ENCODE measurements at places on chromosomes 6 and 20.

DNA sequence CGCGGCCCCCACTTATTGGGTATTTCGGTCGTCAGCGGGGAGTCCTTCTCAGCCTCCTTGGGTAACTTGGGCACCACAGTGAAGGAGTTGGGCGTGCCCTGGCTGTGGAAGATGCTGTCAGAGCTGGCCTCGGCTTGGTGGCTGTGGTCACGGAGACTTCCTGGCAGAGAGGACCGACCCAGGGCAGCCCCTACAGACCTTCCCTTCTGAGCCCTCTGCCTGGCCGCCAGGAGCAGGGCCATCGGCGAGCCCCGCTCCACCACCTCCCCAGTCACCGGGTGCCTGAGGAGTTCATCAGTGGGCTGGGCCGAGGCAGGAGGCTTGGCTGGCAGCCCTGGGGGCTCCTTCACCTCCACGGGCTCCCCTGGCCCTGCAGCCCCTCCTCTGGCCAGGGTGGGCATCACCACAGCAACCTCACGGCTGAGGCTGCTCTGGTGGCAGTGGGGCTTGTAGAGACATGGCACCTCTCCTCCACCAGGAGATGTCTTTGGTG, 37.2 kb downstream of the C6orf132 start:
- no peak for DNase-seq
- no peaks in the 10 kb centered on the region for H3K36me3 ChIP-seq
- no peak overlapping the region for H3K27ac ChIP-seq
- H3K27me3 ChIP-seq, result no peaks in the 10 kb centered on the region
- H3K4me1 ChIP-seq, result no peaks in the 10 kb centered on the region

GRCh38 chr6:166662690-166663089, 35.6 kb upstream of the RPS6KA2 start:
- H3K4me3 ChIP-seq, result no peak overlapping the region
- DNase-seq, result no peak
- no peak overlapping the region for H3K27ac ChIP-seq
- no peaks in the 10 kb centered on the region for H3K36me3 ChIP-seq
- no peaks in the 10 kb centered on the region for H3K4me1 ChIP-seq

DNA sequence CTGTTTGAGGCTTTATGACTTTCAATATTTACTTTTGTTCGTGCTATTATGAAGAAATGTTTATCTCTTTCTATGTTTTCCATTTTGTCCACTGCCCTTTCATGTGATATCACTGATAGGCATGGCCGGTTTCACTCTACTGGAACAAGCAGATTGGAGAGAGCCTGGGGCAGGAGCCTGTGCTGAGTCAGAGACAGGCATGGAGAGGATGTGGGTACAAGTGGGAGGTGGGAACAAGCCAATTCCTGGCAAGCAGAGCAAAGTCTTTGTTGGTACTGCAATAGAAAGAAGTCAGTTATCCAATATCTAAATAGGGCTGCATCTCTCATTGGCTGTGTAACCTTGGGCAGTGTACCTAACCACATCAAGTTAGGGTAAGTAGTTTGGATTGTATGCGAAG, 545.6 kb upstream of the MAP3K7 start:
- H3K27ac ChIP-seq, result no peak overlapping the region
- H3K36me3 ChIP-seq, result no peaks in the 10 kb centered on the region
- no peaks in the 10 kb centered on the region for H3K4me1 ChIP-seq
- no peak for DNase-seq

- peaks cover 16% of the 10 kb centered on the region for H3K4me1 ChIP-seq
- peak overlapping the region; percentile 50 for H3K4me3 ChIP-seq
- no peaks in the 10 kb centered on the region for H3K27me3 ChIP-seq
- peak overlapping the region; percentile 91 for H3K27ac ChIP-seq
Measured at GRCh38 chr6:46651816-46652215, 802 bp downstream of the CYP39A1 start.

DNA sequence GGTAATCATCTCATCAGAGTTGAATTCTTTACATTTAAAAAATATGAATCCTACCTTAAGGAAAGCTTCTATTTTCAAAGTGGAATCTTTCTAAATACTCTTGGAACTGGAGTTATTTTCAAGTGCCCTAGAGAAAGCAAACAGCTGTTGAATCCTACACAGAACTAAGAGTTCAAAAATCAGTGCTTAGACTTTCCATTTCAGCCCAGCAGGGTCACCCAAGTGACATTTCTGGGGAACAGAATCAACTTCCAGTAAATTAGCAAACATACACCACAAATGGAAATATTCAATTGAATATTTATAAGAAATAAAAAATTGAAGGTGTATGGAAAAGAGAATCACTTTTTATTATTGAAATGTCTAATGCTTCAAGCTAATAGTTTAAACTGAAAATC, 427.7 kb upstream of the NOX3 start:
- no peaks in the 10 kb centered on the region for H3K36me3 ChIP-seq
- no peaks in the 10 kb centered on the region for H3K4me1 ChIP-seq
- DNase-seq, result no peak

DNA sequence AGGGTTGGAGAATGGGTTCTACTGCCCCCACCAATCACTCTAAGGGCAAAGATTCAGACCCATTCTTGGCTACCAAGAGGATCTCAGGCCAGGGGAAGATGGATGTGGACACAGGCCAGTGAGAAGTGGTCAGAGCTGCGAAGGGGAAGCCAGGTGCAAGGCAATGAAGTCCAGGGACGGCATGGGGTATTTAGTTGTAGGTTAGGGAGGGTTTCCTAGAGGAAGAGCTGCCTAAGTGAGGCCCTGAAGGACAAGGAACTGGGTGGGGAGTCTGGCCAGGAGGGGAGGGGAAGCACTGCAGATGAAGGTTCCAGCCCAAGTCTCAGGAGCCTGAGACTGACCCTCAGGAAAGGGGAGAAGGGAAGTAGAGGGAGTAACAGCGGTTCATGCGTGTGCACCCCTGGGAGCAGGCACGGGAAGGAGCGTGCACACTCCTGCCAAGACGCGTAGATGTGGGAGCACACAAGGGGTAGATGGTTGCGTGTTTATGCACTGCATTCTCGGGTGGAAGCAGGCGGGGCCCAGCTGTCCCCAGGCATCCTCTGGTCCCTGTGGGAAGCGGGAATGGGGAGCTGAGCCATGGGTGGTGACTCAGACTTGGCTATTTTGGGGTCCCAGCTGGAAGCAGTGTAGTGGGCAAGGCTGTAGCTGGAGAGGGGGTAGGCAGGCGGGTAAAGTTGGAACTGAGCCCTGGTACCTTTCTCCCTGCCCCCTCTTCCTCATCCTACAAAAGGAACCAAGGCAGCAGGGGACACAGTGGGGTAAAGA, 3.3 kb downstream of the ACTL10 start:
- DNase-seq, result no peak
- no peak overlapping the region for H3K4me3 ChIP-seq
- H3K27me3 ChIP-seq, result no peaks in the 10 kb centered on the region
- H3K36me3 ChIP-seq, result no peaks in the 10 kb centered on the region
- no peak overlapping the region for H3K27ac ChIP-seq

- H3K4me1 ChIP-seq, result no peaks in the 10 kb centered on the region
- H3K36me3 ChIP-seq, result no peaks in the 10 kb centered on the region
- no peak overlapping the region for H3K4me3 ChIP-seq
- no peak overlapping the region for H3K27ac ChIP-seq
- H3K27me3 ChIP-seq, result no peaks in the 10 kb centered on the region
Measured at GRCh38 chr20:37984018-37984785, 49.1 kb downstream of the TTI1 start.

- no peaks in the 10 kb centered on the region for H3K36me3 ChIP-seq
- H3K27me3 ChIP-seq, result no peaks in the 10 kb centered on the region
- no peak overlapping the region for H3K27ac ChIP-seq
- DNase-seq, result no peak
- no peaks in the 10 kb centered on the region for H3K4me1 ChIP-seq
- no peak overlapping the region for H3K4me3 ChIP-seq
Measured at GRCh38 chr20:2137552-2138201, 36.0 kb downstream of the STK35 start.

GRCh38 chr6:127606131-127606562, 29.2 kb downstream of the C6orf58 start:
- no peaks in the 10 kb centered on the region for H3K36me3 ChIP-seq
- H3K4me1 ChIP-seq, result no peaks in the 10 kb centered on the region
- no peak for DNase-seq
- H3K4me3 ChIP-seq, result no peak overlapping the region
- H3K27ac ChIP-seq, result no peak overlapping the region

GRCh38 chr6:48714250-48714649, 603.3 kb upstream of the PTCHD4 start:
- DNase-seq, result no peak
- no peaks in the 10 kb centered on the region for H3K36me3 ChIP-seq
- H3K27ac ChIP-seq, result no peak overlapping the region
- H3K4me1 ChIP-seq, result no peaks in the 10 kb centered on the region
- H3K27me3 ChIP-seq, result no peaks in the 10 kb centered on the region

- H3K27ac ChIP-seq, result no peak overlapping the region
- no peaks in the 10 kb centered on the region for H3K27me3 ChIP-seq
- no peak for DNase-seq
- H3K4me1 ChIP-seq, result no peaks in the 10 kb centered on the region
Measured at GRCh38 chr6:163738725-163739407, 324.3 kb downstream of the QKI start.

- no peak overlapping the region for H3K27ac ChIP-seq
- H3K27me3 ChIP-seq, result no peaks in the 10 kb centered on the region
- no peak for DNase-seq
- no peak overlapping the region for H3K4me3 ChIP-seq
- no peaks in the 10 kb centered on the region for H3K36me3 ChIP-seq
Measured at GRCh38 chr6:82506526-82506925, 142.9 kb downstream of the TPBG start.

DNA sequence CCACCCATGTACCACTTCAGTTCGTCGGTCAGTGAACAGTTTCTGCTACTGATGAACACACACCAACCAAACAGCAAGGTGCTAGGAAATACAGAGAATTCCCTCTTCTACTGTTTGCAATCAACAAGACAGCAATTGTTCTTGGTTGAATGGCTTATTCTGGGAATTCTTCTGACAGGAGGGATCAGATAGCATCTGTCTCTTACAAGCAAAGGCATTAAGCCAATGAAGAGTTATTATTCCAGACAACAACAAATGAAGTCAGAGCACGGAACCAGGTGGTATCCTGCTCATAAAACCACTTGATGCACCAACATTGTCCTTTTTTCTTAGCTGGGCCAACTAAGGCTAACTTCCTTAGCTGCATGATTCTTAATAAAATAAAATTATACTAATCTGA, 37.8 kb downstream of the PTPRK start:
- H3K27me3 ChIP-seq, result no peaks in the 10 kb centered on the region
- H3K4me3 ChIP-seq, result no peak overlapping the region
- DNase-seq, result no peak
- H3K36me3 ChIP-seq, result no peaks in the 10 kb centered on the region

DNA sequence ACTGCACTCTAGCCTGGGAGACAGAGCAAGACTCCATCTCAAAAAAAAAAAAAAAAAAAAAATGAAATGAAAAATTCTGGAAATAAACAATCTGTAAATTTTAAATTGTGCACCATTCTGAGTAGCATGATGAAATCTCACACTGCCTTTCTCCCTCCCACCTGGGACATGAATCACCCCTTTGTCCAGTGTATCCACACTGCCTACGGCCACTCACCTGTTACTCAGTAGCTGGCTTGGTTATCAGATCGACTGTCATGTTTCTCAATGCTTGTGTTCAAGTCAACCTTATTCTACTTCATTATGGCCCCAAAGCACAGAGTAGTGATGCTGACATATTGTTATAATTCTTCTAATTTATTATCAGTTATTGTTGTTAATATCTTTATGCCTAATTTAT, 58.7 kb upstream of the MTHFD1L start:
- no peak overlapping the region for H3K27ac ChIP-seq
- no peak overlapping the region for H3K4me3 ChIP-seq
- no peaks in the 10 kb centered on the region for H3K27me3 ChIP-seq
- H3K36me3 ChIP-seq, result no peaks in the 10 kb centered on the region

GRCh38 chr6:40146902-40147301, 212.6 kb upstream of the MOCS1 start:
- no peak overlapping the region for H3K4me3 ChIP-seq
- no peaks in the 10 kb centered on the region for H3K36me3 ChIP-seq
- no peaks in the 10 kb centered on the region for H3K4me1 ChIP-seq

DNA sequence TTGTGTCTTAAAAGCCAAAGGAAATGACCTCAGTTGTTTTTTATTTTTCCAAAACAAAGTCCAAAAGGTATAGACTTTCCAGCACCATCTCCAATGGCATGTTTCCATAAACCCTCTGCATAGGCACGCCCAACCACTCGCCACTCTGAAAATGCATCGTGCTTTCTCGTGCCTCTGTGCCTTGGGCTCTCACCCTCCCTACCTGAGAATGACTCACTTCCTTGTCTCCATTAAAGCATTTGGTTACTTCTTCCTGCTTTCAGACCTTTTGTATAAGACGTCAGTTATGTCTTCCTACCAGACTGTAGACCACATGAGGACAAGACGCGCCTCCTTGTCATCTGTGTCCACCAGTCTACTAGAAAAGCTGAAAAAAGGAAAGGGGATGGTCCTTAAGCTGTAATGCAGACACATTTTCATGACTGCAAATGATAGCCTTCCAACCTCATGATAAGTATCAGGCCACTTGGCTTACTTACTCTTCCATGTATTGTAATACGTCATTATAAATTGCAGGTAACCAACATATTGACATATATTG, 61.2 kb upstream of the CDYL start:
- H3K4me3 ChIP-seq, result no peak overlapping the region
- no peaks in the 10 kb centered on the region for H3K4me1 ChIP-seq
- no peak overlapping the region for H3K27ac ChIP-seq

GRCh38 chr20:20594171-20594530, 118.3 kb downstream of the RALGAPA2 start:
- H3K27ac ChIP-seq, result no peak overlapping the region
- no peak overlapping the region for H3K4me3 ChIP-seq
- H3K4me1 ChIP-seq, result no peaks in the 10 kb centered on the region
- H3K27me3 ChIP-seq, result no peaks in the 10 kb centered on the region
- H3K36me3 ChIP-seq, result no peaks in the 10 kb centered on the region
- no peak for DNase-seq

DNA sequence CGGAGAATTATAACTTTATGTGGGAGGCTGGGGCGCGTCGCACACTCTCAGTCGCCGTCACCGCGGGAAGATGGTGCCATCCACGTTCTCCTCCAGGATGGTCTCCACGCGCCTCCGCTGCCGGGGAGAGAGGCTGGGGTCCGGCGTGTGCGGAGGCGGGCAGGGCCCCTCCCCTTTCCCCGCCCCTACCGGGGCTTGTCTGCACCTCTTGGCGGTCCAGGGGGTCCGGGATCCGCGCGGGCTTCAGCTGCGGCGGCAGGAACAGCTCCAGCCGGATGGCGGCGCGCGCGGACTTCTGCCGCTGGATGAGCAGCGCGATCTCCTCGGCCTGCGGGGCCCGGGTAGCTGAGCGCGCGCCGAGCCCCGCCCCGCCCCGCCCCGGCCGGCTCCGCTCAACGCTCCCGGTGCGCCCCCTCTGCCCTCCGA, 807 bp downstream of the LKAAEAR1 start:
- peaks cover 6% of the 10 kb centered on the region for H3K4me1 ChIP-seq
- no peak for DNase-seq
- peak overlapping the region; percentile 39 for H3K4me3 ChIP-seq
- H3K36me3 ChIP-seq, result no peaks in the 10 kb centered on the region

- no peaks in the 10 kb centered on the region for H3K36me3 ChIP-seq
- H3K27me3 ChIP-seq, result no peaks in the 10 kb centered on the region
- H3K4me3 ChIP-seq, result no peak overlapping the region
- peaks cover 25% of the 10 kb centered on the region for H3K4me1 ChIP-seq
- no peak for DNase-seq
Measured at GRCh38 chr20:58893355-58894120, 41.0 kb downstream of the GNAS start.

- DNase-seq, result no peak
- H3K27me3 ChIP-seq, result no peaks in the 10 kb centered on the region
- no peaks in the 10 kb centered on the region for H3K4me1 ChIP-seq
- no peak overlapping the region for H3K27ac ChIP-seq
Measured at GRCh38 chr6:127879685-127880084, 21.2 kb downstream of the THEMIS start.

- no peak within 1 kb of the TSS for H3K4me3 ChIP-seq
- no peaks in the 10 kb centered on the region for H3K36me3 ChIP-seq
- peaks cover 7% of the 10 kb centered on the region for H3K4me1 ChIP-seq
- DNase-seq, result peak; percentile 85
- no peaks in the 10 kb centered on the region for H3K27me3 ChIP-seq
Measured at GRCh38 chr20:57560554-57561355, at the start of gene PCK1. TSS of gene PCK1 (plus strand) at chr20:57561110. CDS start at chr20:57561412, 302 bp downstream.

Measured in pancreas (tissue), 10 donors.